Mesothelial cell of epicardium (in vitro differentiated cells): ENCODE measurements at places on chromosomes 12 and 14.

DNA sequence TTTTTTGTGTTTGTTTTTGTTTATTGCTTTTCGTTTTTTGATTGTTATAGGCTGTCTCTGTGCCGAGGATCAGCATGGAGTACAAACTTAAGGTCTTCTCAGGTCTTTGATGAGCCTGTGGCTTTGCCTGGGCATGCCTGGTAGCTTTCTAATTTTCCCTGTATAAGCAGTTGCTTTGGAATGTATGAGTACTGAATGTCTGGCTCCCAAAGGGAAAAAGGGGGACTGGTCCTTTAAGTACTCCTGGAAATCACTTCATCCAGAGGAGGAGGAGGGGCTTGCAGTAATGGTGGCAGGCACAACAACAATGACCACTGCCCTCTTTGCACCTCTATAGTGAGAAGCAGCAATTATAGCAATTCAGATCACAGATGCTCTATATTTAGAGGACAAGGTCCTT, 67.6 kb upstream of the TTC7B start:
- DNase-seq: no peak

- no peak for DNase-seq
These were observed 7.6 kb downstream of the CFAP54 start for GRCh38 chr12:96496944-96497343.

DNA sequence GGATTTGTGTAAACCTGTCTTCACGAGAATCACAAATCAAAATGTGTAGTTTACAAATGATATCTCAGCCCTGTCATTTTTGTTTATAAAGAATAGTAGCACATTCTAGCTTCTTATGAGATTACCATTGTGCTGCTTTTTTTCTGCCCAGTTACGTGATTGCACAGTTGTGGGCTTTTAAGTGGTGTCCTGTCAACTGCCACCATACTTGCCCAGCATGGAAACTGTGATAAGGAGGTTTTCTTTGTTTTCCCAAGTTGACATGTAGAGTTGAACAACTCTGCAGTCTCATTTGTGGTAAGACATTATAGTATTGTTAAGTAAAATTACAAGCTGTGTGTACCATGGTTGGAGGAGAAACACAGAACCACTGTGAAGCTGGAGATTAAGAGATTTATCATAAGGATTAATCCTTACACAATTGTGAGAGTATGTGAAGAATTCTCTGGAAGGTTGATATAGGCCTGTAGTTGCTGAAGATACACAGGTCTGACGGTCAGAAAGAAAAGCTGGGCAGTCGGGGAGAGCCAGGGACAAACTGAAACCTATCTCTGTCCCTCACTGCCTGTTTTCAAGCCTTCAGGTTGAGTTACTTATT, 12.2 kb downstream of the CHURC1 start:
- no peak for DNase-seq

DNA sequence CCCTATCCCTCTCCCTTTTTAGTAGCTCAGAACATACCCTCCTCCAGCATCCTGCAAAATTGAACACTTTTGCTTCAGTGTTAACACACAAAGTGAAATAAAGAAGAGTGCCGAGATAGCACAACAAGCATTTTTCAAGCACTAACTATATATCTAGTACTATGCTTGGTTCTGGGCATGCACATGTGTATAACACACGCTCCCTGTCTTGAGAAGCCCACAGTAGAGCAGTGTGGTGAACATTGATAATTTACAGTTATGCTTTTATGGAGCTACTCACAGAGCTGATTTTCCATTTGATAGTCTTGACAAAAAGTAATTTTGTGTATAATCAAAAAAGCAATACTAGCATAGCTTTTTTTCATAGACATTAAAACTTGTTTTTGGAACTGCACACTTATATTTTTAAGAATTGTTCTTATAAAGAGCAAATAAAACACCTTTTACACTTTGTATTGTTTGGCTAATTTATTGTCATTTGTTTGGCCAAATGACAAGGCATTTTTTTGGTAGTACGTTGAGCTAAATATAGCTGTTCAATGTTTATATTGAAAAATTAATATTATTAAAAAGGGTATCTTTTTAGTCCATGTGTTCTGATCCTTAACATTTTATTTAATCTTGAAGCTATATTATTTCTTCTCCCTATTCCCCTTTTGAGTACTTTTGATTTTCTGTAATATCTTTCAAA, 39.7 kb downstream of the LEMD3 start:
- DNase-seq: no peak

DNA sequence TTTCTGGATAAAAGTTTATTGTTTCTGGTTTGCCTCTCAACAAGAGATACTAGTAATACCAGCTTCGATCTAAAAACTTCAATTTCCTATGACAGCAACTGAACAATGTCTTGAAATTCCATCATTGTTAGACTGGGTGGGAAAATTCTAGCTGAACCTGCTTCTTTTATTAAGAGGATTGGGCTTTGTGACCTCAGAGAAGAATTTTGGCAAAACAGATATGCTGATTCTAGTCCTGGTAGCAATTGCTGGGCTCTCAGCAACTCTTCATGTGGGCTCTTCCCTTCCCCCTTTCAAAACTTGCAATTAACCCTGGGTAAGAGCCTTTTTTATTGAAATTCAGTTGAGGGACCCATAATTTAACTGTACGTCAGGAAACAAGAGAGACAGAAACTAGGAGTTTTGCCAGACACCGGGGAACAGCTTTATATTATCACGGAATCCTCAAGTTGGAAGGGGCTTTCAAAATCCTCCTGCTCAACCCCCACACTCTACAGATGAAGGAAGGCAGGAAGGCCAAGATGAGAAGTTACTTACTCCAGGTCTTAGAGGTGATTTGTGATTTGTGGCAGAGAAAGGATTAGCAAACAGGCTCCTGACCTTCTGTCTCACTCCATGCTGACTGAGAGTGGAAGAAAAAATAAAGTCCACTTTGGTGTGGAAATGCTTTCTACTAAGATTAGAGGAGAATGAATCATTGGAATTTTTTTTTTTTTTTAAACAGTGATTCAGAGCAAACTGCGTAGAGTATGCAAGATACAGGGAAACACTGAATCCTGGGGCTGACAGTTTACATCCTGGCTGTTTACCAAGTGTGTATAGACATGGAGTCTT, 239.0 kb upstream of the ATP2B1 start:
- DNase-seq: no peak

- DNase-seq: peak; percentile 32
These were observed 11.8 kb upstream of the GPR132 start for GRCh38 chr14:105076805-105077648.

GRCh38 chr12:114656906-114657596, 26.9 kb downstream of the TBX3 start:
- DNase-seq: no peak

DNA sequence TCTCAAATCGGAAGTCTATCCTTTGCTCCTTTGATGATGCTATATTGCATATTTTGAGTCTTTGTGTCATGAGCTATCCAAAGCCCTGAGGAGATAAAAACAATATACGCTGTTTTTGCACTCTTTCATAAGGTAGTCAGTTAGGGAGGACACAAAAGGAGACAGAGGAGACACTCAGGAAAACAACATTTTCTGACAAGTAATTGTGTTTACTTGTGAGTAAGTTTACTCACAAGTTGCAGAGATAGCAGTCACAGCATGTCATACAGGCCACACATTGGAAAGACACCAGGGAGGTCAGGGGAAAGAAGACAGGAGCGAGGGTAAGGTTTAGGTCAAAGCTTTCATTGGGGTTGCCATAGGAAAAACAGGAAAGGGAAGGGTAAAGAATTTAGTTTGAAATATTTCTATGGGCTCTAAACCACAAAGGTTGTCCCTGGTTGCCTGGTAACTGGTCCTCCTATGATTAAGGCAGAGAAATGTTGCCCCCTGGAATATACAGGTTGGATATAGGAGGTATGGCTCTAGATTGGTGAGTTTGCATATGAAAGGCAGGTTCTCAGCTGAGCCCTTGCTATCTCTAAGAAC, 7.4 kb upstream of the GABARAPL1 start:
- DNase-seq: no peak

DNA sequence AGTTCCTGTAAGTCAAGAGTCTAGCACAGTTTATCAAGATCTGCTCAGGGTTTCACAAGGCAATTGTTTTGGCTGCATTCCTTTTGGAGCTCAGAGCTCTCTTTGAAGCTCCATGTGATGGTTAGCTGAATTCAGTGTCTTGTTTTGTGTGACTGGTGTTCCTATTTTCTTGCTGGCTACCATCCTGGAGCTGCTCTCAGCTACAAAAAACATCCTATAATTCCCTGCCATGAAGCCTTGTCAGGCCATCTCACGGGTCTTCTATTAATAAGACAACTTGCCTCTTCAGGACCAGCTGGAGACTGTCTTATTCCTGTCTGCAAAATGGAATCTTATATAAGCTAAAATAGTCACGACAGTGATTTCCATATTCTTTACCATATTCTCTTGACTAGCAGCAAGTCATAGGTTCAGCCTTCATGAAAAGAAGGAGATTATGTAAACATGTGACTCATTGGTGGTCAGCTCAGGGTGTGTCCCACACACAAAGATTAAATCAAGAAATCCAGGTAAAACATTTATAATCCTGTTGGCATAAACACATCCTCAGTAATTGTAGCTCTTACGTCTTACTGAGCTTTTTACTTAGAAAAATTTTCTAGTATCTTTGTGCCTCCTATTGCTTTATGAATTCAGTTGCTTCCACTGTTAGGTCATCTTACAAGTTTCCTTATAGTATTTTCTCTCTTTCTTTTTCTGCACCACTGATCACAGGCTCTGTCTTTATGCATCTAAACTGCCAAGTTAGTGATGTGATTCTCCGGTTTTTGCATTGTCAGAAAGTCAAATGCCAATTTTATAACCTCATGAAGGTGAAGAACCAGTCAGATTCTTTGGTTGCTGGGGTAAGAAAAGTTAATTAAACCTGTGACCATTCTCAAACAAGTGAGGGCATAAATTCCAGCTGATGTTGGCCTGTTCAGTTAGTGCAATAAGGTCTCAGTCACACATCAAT, 378.5 kb upstream of the MGAT4C start:
- DNase-seq: no peak

- DNase-seq: no peak
These were observed 52.0 kb downstream of the CRACR2A start for GRCh38 chr12:3700861-3701260.

DNA sequence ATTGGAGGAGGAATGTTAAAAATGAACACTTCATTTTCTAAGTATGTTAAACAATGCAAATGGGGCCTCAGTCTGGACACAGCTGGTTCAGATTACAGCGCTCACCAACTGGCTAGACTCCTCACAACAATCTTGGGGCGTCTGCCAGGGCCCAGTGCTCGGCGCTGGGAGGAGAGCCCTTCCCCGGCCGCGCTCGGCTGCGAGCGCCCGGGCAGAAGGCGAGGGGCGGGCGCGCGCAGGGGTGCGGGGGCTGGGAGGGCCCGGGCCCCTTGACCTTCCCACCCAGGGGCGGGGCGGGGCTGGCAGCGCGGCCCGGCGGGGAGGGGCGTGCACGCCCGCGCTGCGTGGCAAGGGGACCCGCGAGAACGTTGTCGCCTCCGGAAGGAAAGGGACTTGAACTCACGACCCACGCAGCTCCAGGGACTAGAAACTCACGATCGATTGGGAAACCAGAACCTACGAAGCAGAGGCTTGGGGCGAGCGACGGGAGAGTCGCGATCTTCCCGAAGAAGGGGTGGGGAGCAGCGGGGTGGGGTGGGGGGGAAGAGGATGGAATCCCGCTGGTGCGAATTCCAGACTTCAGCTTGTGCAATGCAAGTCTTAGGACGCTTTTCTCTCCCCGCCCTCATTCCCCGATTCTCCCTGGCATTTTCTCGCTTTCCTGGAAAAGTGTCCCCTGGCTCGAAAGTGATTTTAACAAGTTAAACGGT, at the start of gene FBLN5:
TSS of gene FBLN5 (minus strand) at position 220 of the 710 bp plus-strand sequence. CDS start 465 bp downstream, outside the sequence.
- DNase-seq: peak; percentile 38
